Fibroblast of skin of scalp (primary cell): ENCODE measurements at places on chromosomes 5 and 9.

- no peak for DNase-seq
These were observed 111.9 kb upstream of the TNFAIP8 start for GRCh38 chr5:119243888-119244287.

DNA sequence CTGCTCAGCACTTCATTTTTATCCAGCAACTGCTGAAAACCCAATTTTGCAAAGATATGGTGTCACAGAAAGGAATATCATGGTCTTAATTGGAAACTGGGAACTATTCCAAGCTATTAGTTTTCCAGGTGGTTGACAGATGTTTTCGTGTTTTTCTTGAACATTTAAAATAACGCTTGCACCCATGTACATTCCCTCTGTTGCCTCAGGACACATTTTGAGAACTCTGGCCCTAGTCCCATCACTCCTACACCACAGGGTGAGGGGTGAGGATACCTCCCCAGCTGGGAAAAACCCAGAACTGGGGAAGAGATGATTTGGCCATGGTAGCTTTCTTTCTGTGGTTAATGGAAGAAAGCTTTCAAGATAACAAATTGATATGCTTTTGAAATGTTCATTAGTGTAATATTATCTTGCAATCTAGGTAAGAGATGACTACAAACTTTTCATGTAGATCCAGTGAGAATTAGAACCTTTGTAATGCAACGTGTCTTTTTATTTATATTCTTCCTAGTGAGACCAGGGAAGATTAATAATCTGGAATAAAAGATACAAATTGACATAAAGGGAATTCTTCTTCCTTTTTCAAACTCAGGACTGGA, 627.0 kb downstream of the RAB3C start:
- DNase-seq = peak; percentile 33

- DNase-seq = no peak
These were observed 47.3 kb upstream of the GFPT2 start for GRCh38 chr5:180400416-180400815.

GRCh38 chr5:75324791-75325190, 12.2 kb upstream of the HMGCR start:
- DNase-seq = no peak
